ENCODE measurements at places on chromosomes 11 and 22.

DNA sequence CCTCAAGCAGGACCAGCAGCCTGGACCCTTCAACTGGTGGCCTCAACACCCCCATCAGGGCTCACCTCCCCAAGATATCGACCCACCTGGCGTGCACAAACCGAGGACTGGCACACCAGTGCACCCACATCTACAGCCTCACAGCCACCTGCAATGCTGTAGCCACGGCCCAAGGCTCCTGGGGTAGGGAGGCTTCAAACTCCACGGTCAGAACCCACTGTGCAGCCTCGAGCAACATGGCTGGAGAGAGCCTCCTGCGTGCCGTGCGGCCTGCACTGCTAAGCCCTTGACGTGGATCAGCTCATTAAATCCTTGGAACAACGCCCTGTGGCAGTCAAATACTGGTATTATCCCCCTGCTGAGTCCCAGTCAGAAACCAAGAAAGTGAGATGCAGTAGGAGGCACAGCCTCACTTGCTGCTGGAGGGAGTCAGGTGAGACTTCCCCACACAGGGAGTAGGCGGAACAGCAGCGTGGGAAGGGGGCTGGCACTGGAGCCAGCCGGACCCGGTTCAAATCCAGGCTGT is 4.6 kb downstream of the CARD10 start:
- DNase-seq = no peak

DNA sequence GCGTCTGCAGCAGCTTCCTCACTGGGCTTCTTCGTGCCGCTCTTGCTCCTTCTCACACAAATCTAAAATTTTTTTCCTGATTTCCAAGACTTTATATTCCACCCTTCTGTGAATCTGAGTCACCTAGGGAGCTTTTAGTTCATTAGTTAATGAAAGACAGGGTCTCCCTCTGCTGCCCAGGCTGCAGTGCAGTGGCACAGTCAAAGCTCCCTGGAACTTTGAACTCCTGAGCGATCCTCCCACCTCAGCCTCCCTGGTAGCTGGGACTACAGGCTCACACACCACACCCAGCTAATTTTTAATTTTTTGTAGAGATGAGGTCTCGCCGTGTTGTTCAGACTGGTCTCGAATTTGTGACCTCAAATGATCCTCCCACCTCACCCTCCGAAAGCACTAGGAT is 116.9 kb downstream of the ATXN10 start:
- no peak for DNase-seq

DNA sequence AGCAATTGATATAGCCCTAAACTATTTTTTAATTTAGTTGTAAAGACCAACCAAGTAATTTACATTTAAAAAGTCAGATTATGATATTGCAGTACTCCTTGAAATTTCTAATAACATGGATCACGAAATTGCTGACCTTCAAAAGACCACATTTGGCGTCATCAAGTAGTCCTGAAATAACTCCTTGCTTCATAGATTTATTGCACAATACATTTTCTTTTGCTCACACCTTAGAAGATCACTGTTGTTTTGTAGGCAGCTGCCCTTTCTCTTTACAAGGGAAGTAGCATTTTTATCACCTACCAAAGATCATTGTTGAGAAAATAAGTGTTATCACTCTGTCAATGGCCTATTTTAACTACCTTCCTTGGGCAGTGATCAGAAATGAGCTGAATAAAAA is 815.8 kb downstream of the METTL15 start:
- no peak for DNase-seq

GRCh38 chr22:50119768-50120251 is 30.0 kb downstream of the MOV10L1 start:
- DNase-seq = no peak

DNA sequence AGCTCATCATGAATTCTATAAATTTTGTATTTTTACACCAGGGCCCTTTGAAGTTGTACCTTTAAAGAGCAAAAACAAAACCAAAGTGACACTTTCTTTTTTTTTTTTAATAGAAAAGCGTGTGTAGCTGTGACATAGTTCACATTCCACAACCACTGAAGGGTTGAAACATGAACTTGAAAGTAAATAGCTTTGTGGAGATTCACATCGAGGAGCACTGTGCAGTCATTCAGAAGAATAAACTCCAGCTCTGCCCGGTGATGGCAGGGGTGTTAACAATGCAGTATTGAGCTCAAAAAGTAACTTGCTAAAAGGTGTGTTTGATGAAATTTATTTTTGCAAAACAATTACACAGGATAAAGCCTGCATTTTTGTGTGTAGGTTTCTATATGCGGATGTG is 1166.2 kb downstream of the TBC1D22A start:
- DNase-seq = no peak

GRCh38 chr11:76685831-76686230 is 15.3 kb upstream of the LRRC32 start:
- DNase-seq = no peak

GRCh38 chr11:9719566-9720289 is 55.9 kb downstream of the SWAP70 start:
- DNase-seq = no peak

DNA sequence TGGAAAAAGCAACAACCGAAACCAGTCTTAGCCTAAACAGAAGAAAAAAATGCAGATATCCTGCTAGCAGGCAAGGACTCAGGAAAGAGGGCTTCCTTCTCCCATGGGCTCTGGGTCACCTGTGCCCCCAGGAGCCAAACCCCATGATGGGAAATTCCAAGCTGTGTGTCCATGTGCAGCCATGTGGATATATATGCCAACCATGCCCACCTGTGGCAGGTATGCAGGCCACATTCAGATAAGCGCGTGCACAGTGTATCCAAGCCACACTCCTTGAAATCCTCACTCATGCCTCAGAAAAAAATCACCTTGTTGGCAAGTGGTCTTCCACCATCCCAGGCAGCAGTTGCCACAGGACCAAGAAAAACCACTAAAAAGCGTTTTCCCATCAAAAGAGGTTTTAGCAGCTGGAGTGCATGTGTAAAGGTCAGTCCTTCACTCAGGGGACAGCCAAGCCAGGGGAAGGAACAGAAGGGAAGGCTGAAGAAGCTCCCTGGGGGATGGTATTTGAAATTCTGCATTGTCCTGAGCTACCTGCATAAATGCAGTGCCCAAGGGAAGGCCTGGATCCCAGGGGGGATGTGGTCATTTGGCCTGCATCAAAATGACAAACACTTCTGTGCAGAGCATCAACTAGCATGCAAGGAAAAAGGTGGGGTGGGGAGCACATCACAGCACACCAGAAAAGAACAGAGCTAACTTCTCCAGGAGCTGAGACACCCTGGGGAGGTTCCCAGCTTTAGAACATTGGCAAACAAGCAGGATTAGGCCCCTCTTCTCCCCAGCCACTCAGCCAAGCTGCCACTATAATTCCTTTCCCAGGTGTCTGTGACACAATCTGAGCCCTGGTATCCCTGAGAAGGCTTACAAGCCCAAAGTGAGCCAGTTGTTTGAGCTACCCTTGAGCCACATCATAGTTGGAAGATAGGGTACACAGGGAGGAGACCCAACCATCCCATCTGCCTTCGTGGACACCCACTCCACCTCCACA is 76.2 kb downstream of the GALNT18 start:
- DNase-seq = no peak

DNA sequence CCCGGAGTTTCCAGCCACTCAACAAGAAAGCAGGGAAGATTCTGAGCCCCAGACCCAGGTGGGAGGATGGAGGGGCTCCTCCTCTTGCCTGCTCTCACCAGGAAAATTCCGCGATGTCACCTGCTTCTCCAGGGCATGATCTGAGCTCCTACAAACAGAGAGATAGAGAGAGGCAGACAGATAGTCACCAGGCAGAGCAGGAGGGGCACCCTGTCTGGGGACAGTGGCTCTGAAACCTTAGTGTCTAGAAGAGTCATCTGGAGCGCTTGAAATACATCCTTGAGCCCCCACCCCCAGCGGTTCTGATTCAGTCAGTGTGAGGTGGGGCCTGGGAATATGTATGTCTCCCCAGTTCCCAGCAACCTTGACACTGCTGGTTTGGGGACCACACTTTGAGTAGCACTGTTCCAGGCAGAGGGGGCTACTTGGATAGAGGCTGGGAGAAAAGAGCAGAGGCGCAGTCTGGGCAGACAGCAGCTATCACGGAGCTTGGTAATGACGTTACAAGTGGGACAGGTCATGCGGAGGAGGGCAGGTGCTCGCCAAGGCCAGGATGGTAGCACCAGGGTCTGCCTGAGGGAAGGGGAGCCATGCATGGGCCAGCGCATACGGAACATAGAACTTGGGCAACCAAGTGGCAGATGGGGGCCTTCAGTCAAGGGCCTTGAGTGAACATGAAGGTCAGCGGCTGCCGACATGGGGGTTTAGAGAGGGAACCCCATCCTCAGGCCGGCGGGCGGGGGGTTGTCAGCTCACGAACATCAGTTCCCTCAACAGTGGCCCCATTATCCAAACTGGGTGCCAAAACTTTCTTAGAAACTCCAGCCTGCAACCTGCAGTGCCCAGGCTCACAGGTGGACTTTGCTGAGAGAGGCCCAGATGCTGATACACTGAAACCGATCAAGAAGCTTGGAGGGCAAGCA is 60.9 kb upstream of the MYEOV start:
- DNase-seq = no peak

GRCh38 chr11:15683528-15683927 is 568.8 kb downstream of the INSC start:
- DNase-seq = no peak

GRCh38 chr22:23969071-23969470 is 2.4 kb downstream of the DDTL start:
- no peak for DNase-seq

GRCh38 chr11:23308041-23308440 is 447.8 kb upstream of the CCDC179 start:
- DNase-seq = no peak

DNA sequence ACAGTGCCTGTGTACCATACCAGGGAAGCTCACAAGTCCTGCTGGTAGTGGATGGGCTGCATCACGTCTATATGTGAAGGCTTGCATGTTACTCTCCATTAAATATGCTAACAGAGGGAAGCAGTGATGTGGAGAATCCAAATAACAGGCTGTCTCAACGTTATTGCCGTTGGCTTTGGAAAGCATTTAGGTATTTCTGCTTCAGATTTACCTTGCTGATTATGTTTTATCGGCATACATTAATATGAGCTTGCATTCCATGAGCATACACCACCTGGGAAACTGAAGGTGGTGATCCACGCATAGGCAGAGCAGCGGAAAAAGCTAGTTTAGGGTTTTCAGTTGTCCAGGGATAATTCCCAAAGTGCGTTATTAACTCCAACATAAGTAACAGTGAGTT is 175.0 kb downstream of the GRIK4 start:
- DNase-seq = no peak

- no peak for DNase-seq
Observed at GRCh38 chr11:102981324-102981910, 25.9 kb upstream of the MMP13 start.

DNA sequence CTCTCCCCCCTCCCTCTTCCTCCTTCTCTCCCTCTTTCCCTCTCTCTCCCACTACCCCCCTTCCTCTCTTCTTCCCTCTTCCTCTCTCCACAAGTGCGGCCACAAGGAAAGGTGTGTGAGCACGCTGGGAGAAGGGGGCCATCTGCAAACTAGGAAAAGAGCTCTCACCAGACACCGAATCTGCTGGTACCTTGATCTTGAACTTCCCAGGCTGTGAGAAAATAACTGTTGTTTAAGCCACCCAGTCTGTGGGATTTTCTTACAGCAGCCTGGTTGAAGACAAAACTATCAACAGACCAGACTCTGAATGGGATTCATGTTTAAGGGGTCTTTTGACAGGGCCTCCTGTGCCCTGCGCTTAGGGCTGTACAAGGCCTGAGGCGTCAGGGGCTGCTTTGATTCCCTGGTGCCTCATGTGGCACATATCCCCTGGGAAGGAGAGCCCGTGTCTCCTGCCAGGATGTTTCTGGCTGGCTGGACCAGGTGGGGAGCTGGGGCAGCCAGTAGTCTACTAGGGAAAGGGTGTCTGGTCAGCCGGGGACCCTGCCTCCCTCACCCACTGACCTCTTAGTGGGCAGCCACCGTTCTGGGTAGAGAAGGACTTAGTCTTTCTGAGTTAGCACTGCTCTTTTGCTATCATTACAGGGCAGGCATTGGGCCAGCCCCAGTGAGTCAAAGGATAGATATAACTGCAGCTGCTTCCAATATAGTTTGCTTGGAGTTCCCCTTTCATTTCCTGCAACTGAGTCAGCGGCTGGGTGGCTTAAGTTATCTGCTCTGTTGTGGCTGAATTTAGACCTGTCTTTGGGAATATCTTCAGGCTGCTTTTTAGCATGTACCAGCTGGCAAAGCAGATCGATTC is 6.2 kb downstream of the PANX1 start:
- DNase-seq = no peak

GRCh38 chr11:34364102-34364501 is 6.3 kb upstream of the ABTB2 start:
- no peak for DNase-seq

DNA sequence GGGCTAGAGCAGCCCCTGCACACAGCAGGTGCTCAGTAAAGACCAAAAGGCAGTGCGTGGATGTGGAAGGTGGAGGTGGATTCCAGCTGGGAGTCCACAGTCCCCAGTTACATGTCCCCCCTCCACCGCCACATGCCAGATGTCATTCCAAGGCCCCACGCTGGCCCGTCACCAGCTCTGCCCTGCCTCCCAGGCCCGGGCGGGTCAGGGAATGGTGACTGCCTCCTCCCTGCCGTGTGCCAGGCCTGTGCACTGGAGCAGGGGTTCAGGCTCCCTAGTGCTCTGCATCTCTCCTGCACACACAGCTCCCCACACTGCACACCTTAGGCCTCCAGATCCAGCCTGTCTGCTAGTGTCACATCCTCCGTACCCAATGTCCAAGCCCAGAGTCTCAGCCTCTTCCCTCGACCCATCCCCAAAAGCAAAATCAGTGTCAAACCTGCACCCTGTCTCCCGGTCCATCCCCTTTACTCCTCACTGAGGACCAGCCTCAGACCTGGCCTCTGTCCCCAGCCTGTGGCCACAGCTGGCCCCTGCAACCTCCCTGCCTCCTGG is 40.2 kb upstream of the PRODH start:
- DNase-seq = no peak

DNA sequence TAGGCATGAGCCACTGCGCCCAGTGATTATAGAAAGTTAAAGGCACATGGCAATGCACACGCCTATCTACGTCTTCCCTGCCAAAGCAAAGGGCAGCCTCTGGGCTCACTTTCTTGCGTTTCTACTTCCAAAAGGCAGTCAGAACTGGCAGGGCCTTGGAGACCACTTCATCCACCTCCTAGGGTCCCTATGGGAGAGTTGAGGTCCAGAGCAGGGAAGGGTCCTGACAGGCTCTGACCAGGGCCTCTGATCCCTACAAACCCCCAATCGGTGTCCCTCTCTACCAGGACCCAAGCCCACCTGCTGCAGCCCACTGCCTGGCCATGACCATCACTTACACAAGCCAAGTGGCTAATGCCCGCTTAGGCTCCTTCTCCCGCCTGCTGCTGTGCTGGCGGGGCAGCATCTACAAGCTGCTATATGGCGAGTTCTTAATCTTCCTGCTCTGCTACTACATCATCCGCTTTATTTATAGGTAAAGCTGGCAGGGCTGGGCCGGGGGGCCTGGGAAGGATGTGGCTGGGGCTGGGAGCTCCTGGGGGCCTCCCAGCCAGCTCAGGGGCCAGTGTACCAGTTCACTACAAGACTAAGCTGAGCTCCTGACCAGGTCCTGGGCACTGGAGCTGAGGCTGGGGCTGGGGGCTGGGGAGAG is 1.5 kb downstream of the BEST1 start:
- DNase-seq = no peak

GRCh38 chr11:116065986-116066385 is 561.8 kb upstream of the CADM1 start:
- no peak for DNase-seq

GRCh38 chr11:14386895-14387480 is 28.0 kb upstream of the RRAS2 start:
- no peak for DNase-seq

Measured in stimulated activated CD8-positive, alpha-beta memory T cell treated with anti-CD3 and anti-CD28 coated beads, Interleukin-12 subunit alpha, Interleukin-12 subunit beta, amount 100 ng/mL, for 4 hours (primary cell).